Non-pigmented ciliary epithelial cell (primary cell): ENCODE measurements at places on chromosomes 12 and 14.

DNA sequence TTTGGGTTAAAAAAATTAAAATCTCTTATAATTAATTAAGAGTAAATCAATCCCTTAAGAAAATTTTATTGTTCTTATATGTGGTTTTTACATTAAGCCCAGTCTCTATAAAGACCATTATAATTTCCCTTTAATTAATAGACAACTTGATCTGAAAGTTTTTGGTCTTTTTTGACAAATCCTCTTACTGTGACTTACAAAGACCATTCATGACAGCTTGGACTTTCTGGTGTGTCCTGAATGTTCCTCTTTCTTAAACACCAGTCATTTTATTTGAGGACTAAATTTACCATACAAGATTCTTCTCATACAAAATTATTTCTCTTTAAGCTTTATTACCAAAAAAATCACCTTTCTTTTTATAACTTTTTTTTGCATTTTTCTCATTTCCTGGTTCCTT lies 368.3 kb downstream of the ADGRD1 start:
- no peak for DNase-seq

- no peak for DNase-seq
Measured at GRCh38 chr14:105926373-105927095, 400.2 kb downstream of the TMEM121 start.

DNA sequence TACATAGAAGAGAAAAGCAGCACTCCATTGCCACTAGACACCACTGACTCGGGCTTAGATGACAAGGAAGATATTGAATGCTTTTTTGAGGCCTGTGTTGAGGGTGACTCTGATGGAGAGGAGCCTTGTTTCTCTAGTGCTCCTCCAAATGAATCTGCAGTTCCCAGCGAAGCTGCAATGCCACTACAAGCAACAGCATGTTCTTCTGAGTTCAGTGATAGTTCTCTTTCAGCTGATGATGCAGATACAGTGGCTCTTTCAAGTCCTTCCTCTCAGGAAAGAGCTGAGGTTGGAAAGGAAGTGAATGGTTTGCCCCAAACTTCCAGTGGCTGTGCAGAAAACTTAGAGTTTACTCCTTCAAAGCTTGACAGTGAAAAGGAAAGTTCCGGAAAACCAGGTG lies 114.5 kb upstream of the NPAS3 start:
- DNase-seq = no peak

DNA sequence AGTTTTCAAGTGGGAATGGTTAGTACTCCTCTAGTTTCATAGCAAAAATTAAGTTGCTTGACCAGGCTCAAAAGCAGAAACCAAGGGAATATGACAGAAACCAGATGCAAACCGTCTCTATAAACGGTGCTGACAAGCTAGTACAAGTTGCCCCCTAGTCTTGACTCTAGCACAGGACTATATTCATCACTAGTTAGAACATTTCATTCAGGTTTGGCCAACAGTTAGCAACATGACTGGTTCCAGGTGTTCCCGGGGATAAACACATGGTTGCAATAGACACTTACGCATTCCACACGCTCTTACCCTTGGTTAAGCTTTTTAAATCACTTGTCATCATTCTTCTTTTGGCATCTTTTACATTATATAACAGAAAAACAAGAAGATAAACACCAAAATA lies 103.6 kb downstream of the SCFD1 start:
- DNase-seq = no peak

DNA sequence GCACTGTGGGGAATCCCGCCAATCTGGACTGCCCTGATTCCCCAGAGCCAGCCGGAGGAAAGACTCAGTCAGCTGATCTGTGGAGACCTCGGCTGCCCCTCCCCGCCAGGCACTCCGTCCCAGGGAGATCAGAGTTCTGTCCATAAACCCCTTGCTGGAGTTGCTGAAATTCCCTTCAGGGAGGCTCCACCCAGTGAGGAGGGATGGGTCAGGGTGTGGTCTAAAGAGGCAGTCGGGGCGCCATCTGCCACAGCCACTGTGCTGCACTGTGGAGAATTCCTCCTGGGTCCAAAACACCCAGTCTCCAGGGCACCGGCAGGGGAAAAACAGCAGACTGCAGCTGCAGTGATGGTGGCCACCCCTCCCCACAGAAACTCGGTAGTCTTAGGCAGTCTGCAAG lies 1922.3 kb upstream of the FLRT2 start:
- DNase-seq = no peak

GRCh38 chr12:7117670-7118069 lies 8.7 kb upstream of the C1RL start:
- no peak for DNase-seq

DNA sequence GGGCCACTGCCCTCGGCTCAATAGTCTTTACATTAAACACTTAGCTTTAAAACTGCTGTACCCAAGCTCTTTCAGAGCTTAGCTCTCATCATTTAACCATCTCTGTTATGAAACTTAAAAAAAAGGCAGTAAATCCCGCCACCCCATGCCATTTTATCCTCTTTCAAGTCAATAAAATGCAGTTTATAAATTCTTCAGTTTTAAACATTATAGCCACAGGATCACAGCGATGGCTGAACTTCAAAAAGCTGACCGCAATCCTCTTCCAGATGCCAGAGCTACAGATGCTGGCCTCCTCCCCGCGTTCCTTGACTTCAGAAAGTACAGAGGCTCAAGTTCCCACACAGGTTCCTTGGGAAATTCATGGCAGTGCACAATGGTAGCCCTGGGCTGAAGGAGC lies 4.2 kb downstream of the OR10G3 start:
- no peak for DNase-seq

- no peak for DNase-seq
Measured at GRCh38 chr14:57884175-57884574, 18.3 kb upstream of the SLC35F4 start.

- no peak for DNase-seq
Measured at GRCh38 chr14:93527203-93527607, 96.5 kb downstream of the UNC79 start.

DNA sequence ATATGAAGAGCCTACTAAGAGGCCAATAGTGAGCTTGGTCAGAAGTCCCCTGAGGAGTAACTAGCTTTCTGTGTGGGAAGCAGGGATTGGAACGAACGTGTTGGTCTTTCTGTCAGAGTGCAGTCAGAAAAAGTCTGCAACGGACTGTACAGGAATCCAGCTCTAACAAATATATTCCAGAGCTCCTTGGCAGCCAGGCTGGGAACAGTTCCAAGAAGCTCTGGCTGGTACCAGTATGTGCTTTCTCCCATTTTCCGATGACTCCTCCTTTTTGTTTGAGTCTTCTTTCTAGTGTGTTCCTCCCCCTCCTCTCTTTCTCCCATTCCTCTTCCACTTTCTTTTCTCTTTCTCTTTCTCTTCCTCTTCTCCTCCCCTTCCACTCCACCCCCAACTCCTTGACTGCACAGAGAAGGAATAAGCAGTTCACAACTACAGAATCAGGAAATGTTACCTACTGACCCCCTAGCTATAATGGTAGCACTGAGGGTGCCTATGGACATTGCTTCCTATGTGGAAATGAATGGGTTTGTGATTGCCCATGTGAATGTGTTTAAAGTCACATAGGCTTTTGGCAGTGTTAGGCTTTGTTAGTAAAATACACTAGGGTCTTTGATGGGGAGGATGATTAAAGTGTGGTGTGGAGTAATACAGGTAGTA lies 59.9 kb downstream of the TTLL5 start:
- no peak for DNase-seq
